ENCODE measurements at places on chromosomes 7 and 10. TPM values are rescaled to one million over a fixed set of nuclear protein-coding genes. Genes with fewer than 3 reads are reported as not detected.
A peak's percentile ranks its signal among the peaks of the same experiment; 100 is the strongest.

GRCh38 chr7:51022821-51023220 is 240.1 kb upstream of the GRB10 start:
- no peak overlapping the region for H3K4me3 ChIP-seq
- H3K27ac ChIP-seq: no peak overlapping the region
- H3K4me1 ChIP-seq: no peaks in the 10 kb centered on the region
- H3K36me3 ChIP-seq: no peaks in the 10 kb centered on the region

GRCh38 chr10:94183666-94184264 is 179.0 kb downstream of the NOC3L start:
- no peaks in the 10 kb centered on the region for H3K4me1 ChIP-seq
- H3K36me3 ChIP-seq: no peaks in the 10 kb centered on the region
- no peak for DNase-seq
- no peak overlapping the region for H3K4me3 ChIP-seq
- H3K27ac ChIP-seq: no peak overlapping the region

- no peaks in the 10 kb centered on the region for H3K4me1 ChIP-seq
- no peaks in the 10 kb centered on the region for H3K27me3 ChIP-seq
- H3K36me3 ChIP-seq: no peaks in the 10 kb centered on the region
- no peak overlapping the region for H3K4me3 ChIP-seq
- no peak overlapping the region for H3K27ac ChIP-seq
- DNase-seq: no peak
Measured at GRCh38 chr10:112708461-112708860, 241.6 kb upstream of the TCF7L2 start.

DNA sequence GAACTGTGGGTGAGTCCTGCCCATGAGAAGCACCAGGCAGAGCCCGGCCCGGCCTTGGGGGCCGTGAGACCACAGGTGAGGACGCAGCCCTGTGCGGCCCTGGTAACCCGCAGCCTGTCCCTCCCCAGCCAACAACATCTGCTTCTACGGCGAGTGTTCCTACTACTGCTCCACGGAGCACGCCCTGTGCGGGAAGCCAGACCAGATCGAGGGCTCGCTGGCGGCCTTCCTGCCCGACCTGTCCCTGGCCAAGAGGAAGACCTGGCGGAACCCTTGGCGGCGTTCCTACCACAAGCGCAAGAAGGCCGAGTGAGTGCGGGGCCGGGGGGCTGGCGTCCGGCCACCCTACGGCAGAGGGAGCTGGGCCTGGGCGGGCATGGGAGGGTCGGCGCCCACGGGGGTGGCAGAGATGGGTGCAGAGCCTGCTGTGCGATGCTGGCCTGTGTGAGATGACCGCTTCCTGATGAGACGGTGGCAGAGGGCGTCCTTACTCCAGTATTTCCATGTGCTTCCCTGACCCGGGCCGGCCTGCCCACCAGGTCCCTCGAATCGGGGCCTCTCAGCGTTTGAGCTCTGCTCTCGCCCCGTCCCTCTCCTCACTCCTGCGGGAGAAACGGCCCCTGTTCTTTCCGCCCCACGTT is 34.1 kb upstream of the FOXL3 start:
- no peak overlapping the region for H3K4me3 ChIP-seq
- peaks cover 6% of the 10 kb centered on the region for H3K4me1 ChIP-seq
- no peaks in the 10 kb centered on the region for H3K36me3 ChIP-seq

- H3K27me3 ChIP-seq: no peaks in the 10 kb centered on the region
- DNase-seq: no peak
- no peak overlapping the region for H3K27ac ChIP-seq
- no peaks in the 10 kb centered on the region for H3K4me1 ChIP-seq
Measured at GRCh38 chr7:17530741-17531421, 232.4 kb downstream of the AHR start.

- peak overlapping the region; percentile 13 for H3K27ac ChIP-seq
- H3K4me3 ChIP-seq: no peak overlapping the region
- no peaks in the 10 kb centered on the region for H3K36me3 ChIP-seq
- H3K27me3 ChIP-seq: no peaks in the 10 kb centered on the region
- H3K4me1 ChIP-seq: peaks cover 13% of the 10 kb centered on the region
- DNase-seq: no peak
Measured at GRCh38 chr7:92830532-92831110, 5.8 kb downstream of the CDK6 start.

GRCh38 chr7:44276571-44277221 is 48.7 kb downstream of the CAMK2B start:
- no peak overlapping the region for H3K4me3 ChIP-seq
- H3K4me1 ChIP-seq: no peaks in the 10 kb centered on the region
- H3K27me3 ChIP-seq: peaks cover 4% of the 10 kb centered on the region
- H3K36me3 ChIP-seq: no peaks in the 10 kb centered on the region
- DNase-seq: no peak

DNA sequence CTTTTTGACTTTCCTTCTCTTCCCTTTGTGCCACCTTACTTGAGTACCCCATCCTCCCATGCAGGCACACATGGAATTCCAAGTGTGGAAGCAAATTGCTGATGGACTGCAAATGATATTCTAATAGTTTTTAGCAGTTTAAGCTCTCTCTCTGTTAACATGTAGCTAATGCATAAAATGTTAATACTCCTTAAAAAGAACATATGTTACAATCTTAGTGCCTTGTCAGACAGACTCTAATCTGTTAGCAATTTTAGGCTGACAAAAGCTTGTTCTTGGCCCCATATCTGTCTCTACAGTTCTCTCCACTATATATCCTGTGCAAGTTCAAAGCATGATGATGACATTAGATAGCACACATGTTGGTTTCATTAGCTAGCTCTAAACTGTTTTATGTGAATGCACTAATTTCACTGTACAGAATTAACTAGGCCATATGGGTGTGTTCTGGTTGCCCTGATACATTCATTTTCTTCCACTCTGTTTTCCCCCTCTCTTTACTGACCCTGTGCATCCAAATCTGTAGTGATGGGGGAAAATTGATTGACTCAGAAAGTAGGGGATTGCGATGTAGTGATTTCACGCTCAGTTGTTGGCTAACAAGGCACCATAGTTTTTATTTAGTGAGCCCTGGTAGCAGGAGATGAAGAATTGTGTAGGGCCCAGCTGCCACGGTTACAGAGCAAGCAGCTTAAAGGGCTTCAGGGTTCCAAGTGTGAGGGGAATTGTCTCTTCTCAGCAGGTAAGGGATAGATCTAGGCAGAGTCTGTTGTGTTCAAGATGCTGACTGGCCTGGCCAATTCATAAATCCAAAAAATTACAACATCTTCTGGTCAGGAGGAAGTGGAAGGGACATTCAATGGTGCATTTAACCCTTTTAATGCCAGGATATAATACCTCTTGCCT is 114.6 kb upstream of the FZD1 start:
- no peak for DNase-seq
- H3K4me1 ChIP-seq: no peaks in the 10 kb centered on the region
- no peaks in the 10 kb centered on the region for H3K27me3 ChIP-seq
- H3K27ac ChIP-seq: no peak overlapping the region

ASIC3 gene
- total RNA-seq: 3.4 TPM

DNA sequence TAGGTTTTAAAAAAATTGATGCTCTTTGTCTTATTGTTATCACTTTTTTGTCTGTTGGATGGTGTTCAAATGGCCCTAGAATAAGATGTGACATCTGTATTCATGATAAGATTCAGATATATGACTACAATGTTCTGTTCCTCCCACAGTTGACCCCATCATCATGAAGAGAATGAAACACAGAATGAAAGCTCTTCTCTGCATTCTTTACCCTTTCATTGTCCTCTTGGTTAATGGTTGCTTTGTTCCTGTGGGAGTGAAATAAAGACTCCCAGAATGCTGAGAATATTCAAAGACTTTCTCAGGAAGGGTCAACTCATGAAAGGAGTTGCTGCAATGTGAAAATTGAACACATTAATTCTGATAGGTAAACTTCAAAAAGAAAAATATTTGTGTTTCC is 1015.8 kb downstream of the SORCS3 start:
- H3K4me3 ChIP-seq: no peak overlapping the region
- no peaks in the 10 kb centered on the region for H3K4me1 ChIP-seq
- H3K27me3 ChIP-seq: no peaks in the 10 kb centered on the region
- no peaks in the 10 kb centered on the region for H3K36me3 ChIP-seq
- no peak overlapping the region for H3K27ac ChIP-seq
- no peak for DNase-seq

DNA sequence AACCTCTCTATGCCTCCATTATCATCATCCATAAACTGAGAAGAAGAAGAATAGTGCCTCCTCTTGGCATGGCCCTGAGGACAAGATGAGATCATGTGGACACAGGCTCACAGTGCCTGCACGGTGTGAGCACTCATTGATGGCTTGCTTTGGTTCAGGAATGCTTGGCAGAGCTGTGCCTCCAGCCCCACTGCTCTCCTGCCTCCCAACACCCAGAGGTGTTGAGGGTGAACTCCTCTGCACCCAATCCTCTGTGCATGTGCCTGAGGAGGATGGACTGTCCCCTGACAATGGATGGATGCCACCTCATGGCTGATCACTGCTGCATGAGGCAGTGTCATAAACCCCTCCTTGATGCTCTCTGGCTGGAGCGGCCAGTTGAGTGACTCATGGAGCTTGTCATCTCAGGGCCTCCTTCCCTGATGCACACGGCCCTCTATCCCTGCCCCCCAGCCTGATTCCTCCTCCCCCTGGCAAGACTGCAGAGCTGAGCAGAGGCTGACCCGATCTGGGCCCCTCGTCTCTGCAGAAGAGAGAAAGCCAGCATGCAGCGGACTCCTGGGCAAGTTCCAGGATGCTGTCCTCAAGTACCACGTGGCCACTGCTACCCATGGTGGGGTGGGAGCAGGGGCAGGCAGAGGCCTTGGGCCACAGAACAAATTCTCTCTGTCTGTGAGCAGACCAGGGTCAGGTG is 136.3 kb downstream of the KCNMA1 start:
- no peaks in the 10 kb centered on the region for H3K36me3 ChIP-seq
- no peak overlapping the region for H3K4me3 ChIP-seq
- no peaks in the 10 kb centered on the region for H3K27me3 ChIP-seq
- H3K4me1 ChIP-seq: peaks cover 17% of the 10 kb centered on the region
- no peak for DNase-seq
- peak overlapping the region; percentile 49 for H3K27ac ChIP-seq

GRCh38 chr7:155333346-155334234 is 35.9 kb downstream of the INSIG1 start:
- H3K4me1 ChIP-seq: no peaks in the 10 kb centered on the region

MYL10 gene
- total RNA-seq: not detected

ASZ1 gene
- not detected for total RNA-seq

DNA sequence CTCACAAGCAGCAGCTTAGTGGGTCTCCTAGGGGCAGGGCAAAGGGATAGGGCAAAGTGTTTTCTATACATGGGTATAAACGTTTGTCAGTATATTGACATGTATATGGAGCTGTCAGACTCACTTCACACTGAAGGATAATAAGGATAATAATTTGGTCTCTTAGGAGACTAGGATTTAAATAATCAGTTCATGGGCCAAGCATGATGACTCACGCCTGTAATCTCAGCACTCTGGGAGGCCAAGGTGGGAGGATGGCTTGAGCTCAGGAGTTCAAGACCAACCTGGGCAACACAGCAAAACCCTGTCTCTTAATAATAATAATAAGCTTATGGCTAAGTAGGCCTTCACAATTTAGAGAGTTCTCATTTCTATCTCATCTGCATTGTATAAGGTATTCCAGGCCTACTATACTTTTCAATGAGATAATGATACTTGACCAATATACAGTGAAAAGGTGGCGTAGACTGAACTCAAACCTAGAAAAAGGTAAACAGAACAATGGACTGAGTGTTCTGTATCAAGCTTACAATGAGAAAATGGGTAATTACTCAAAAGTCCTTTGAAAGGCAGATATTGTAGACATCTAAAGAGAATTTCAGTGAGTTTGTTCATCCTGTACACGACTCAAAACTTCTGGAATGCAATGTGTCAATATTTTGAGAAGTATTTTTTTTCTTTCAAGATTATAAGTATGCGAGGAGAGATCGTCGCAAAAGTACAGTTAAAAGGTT is 7.0 kb downstream of the GSAP start:
- H3K27ac ChIP-seq: no peak overlapping the region
- no peaks in the 10 kb centered on the region for H3K27me3 ChIP-seq
- no peaks in the 10 kb centered on the region for H3K36me3 ChIP-seq
- H3K4me3 ChIP-seq: no peak overlapping the region
- no peaks in the 10 kb centered on the region for H3K4me1 ChIP-seq
- no peak for DNase-seq

DNA sequence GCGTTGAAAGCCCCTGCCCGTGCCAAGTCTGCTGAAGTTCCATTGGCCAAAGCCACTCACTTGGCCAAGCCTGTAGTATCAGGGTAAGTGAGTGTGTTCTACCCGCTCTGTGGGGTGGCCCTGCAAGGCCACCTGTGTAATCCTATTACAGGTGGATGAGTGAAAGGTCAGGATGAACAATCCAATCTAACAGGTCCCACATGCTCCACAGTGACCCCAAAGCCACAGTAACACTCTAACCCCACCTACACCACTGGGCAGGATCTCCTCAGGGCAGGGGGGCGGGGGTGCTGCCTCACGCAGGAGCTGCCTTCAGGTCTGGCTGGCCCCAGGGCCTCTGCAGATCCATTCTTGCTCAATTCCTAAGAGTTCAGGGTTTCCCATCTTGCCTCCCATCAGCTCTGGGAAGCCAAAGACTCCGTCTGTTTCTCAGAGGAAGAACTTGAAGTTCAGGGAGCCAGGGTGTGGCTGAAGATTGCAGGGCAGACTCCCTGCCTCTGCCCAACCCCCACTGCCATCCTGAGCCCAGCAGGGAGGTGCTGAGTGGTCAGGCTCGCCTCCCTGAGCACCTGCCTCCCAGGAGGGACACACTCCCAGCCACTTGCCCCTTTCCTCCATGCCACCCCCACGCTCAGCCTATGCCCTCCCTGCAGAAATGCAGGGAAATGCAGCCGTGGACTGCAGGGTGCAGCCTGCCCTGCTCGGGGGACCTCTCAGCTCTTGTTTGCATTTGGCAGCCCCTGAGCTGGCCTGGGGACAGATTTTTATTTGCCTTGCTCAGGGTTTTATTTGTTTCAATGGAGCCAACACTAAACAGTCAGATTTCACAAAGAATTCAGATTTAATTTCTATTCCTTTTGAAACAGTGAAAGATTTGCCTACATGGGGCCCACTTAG is 9.8 kb upstream of the COMTD1 start:
- H3K4me1 ChIP-seq: peaks cover 27% of the 10 kb centered on the region
- DNase-seq: peak; percentile 83
- no peak overlapping the region for H3K27ac ChIP-seq
- H3K4me3 ChIP-seq: no peak overlapping the region
- no peaks in the 10 kb centered on the region for H3K36me3 ChIP-seq

DNA sequence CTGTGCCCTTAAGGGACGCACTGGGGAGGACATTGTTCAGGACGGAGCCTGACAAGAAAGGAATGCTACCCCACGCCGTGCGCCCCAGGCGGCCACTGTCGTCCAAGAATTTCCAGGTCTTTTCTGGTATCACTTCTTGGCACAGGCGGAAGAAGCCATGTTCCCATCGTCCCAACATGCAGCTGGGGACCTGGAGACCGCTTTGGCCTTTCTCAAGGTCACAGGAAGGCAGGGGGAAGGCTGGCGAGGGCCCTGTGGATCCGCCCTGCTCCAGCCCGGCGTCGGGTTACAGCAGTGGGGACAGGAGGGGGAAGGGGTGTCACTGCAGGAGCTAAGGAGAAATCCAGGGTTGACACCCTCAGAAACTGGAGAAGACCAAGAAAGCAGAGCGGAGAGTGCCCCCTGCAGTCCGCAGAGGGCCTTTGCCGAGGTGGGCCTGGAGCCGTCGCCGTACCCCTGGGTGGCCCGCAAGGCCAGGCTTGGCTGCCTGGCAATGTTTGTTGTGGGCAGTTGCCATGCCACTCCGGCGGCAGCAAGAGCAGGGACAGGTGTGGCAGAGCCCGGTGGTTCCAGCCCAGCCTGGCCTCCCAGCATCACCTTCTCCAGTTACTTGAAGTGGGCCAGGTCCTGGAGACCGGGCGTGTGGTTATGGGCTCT is 104.1 kb downstream of the LHPP start:
- no peaks in the 10 kb centered on the region for H3K36me3 ChIP-seq
- no peak overlapping the region for H3K4me3 ChIP-seq
- DNase-seq: no peak
- no peak overlapping the region for H3K27ac ChIP-seq

CALML3 gene
- not detected for total RNA-seq
